ENCODE measurements at places on chromosomes 5 and 9.
A peak's percentile ranks its signal among the peaks of the same experiment; 100 is the strongest.

DNA sequence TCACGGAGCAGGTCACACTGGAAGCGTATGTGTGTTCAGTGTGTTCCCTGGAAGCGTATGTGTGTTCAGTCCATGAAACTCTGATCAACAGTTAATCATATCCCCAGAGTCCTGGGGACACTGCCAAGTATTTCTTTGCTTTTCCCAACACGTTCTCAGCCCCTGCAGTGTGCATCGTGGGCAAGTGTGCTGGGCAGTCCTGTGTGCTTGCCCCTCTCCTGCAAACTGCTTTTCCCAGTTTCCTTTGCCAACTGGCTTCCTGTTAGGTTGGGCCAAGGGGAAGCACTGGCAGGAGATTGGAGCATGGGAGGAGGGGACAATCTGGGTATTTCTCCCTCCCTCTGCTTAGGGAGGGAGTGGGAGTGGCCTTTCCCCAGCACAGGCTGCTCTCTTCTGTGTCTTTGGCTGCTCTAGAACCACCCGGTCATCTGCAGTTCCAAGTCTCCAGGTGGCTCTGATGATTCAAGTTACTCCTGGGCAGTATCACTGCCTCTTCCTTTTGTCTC is 36.8 kb upstream of the NEK6 start:
- no peak for DNase-seq

GRCh38 chr5:43889233-43889632 is 286.3 kb downstream of the NNT start:
- no peak for DNase-seq

GRCh38 chr5:107781451-107781850 is 110.7 kb upstream of the EFNA5 start:
- DNase-seq = no peak

GRCh38 chr5:32126691-32127090 is 47.4 kb downstream of the GOLPH3 start:
- DNase-seq = no peak

- no peak for DNase-seq
Measured at GRCh38 chr9:126614088-126614454, 343 bp downstream of the LMX1B start.

- no peak for DNase-seq
Measured at GRCh38 chr5:101611039-101611438, 685.0 kb downstream of the SLCO4C1 start.

GRCh38 chr5:143166661-143167420 is 236.6 kb downstream of the NR3C1 start:
- no peak for DNase-seq

- no peak for DNase-seq
Measured at GRCh38 chr5:1462358-1462757, 17.1 kb upstream of the SLC6A3 start.

DNA sequence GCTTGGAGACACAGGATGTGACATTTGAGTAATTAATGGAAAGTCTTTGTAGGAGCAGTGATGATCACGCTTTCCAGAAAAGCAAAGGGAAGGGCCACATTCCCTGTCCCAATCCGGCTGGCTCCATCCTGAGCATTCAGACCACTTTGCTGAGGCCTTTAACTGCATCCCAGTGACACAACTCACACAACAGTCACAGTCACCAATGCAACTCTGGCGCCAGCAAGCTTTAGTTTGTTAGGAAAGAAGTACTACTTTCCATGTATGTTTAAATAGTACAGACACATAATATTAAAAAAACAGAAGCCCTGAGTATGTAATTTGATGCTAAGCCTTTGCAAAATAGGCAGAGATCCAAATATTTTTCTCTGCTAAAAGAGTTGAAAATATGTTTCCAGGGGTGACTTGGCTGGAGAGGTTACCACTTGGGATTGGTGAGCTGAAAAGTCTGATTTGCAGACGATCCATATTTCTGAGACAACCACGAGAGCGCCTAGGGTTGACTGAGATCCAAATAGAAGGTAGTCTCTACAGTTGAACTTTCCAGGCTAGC is 31.7 kb upstream of the GAS1 start:
- DNase-seq = no peak

DNA sequence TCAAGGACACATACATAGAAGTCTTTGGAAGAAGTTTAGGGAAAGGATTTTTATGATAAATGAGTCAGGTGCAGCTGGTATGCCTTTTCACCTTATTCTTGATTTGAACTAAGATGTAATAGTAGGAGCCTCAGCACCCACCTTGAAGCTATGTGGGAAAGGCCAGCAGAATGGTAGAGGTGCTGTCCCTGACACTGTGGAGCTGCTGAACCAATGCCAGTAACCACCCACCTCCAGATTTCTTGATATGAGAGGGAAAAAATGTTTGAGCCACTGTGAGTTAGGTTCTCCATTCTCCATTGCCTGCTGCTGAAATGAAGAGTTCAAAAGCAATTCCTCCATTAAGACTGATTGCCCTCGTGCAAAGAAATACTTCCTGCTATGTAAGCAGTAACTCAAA is 12.2 kb upstream of the HMGCR start:
- no peak for DNase-seq

- DNase-seq = no peak
Measured at GRCh38 chr9:95088421-95089161, 228.9 kb downstream of the FANCC start.

DNA sequence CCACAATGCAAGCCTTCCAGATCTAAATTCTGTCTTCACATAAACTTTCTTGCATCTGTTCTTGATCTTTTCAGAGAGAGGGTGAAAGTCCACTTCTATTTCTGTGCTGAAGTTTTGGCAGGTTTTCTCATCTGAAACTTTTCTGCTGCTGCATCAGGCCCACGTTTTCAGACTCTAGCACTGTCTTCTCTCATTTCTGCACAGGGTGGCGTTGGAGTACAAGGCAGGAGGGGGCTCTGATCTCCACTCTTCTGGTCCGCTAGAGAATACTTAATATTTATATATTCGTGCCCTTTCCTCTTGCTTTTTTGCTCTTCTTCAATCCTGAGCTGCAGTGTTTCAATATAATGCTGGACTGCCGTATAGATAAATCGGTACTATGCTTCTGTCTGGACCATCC is 204.0 kb upstream of the PRDM9 start:
- no peak for DNase-seq

- peak; percentile 25 for DNase-seq
Measured at GRCh38 chr5:125228363-125229070, 482.1 kb upstream of the ZNF608 start.

DNA sequence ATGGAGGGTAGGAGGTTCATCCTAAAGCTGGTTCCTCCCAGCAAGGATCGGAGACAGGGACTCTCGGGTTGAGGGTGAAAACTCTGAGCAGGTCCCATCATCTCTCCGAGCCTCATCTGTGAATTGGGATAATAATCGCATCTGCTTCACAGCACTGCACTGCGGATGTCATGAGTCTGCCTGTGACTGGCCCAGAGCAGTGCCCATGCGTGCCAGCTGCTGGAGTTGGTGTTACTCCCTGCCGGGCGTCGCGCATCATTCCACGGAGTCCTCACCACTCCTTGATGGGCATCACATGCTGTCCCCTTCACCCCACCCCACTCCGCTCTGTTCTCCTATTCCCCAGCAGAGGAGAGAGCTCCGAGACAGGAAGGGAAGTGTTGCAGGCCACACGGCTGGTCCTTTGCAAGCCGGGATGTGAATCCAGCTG is 35.1 kb upstream of the ORM1 start:
- DNase-seq = no peak

- no peak for DNase-seq
Measured at GRCh38 chr5:88480245-88480644, 211.6 kb upstream of the TMEM161B start.

GRCh38 chr5:3155717-3156116 is 404.2 kb upstream of the IRX2 start:
- no peak for DNase-seq

GRCh38 chr9:130405657-130406257 is 39.0 kb upstream of the ASS1 start:
- DNase-seq = no peak

DNA sequence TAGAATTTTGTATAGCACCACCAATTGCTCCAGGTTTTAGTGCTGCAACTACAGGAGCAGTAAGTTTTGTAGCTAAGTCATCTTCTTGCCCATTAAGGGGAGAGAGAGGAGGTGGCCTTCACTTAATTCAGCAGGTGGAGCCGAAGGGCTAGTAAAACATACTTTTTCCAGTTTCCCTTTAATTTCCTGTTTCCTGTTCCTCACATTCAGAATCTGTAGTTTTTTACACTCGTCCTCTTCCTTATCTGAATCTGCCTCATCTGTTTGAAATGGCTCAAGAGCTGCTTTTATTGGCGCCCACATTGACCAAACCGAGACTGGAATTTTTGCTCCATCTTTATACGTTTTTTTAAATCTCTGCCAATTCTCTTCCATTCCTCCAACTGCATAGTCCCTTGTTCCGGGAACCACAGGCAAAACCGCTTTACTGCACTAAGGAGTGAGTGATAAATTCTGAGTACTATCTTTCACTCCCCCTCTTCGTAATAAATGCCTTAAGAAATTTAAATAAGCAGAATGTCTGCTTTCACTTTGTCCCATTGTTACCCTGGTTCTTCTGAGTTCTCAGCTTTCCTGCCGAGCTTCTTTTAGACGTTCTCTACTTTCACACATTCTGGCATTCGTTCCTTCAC is 133.9 kb downstream of the DROSHA start:
- DNase-seq = no peak

DNA sequence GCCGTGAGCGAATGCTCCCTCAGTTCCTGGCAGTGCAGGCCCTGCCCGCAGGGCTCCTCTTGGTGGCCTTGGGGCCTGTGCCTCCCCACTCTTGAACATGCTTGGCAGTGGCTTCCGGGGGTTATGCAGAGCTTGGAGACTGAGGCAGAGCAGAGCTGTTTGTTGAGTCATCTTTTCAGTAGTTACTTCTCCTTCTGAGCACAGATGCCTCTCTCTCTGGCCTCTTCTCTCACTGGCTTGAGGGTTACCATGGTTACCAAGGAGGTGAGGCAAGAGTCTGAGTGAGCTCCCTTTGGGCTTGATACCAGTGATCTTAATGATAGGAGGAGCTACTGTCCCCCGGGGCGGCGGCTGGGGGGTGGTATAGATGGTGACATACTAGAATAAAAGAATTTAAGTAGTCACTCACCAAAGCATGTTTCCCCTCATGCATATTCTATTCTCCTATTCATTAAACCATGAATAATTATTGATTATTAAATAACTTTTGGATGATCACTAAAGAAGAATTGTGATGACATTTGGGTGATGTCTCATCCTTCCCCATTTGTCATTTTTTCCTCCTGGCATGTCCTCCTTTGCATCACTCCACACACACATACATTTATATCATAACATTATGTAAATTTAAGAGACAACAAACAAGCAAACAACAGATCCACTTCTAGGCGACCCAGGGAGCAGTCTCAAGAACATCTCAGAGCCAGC is 111.1 kb downstream of the ARHGAP26 start:
- no peak for DNase-seq

GRCh38 chr5:66223637-66224036 is 79.5 kb downstream of the SREK1 start:
- no peak for DNase-seq

DNA sequence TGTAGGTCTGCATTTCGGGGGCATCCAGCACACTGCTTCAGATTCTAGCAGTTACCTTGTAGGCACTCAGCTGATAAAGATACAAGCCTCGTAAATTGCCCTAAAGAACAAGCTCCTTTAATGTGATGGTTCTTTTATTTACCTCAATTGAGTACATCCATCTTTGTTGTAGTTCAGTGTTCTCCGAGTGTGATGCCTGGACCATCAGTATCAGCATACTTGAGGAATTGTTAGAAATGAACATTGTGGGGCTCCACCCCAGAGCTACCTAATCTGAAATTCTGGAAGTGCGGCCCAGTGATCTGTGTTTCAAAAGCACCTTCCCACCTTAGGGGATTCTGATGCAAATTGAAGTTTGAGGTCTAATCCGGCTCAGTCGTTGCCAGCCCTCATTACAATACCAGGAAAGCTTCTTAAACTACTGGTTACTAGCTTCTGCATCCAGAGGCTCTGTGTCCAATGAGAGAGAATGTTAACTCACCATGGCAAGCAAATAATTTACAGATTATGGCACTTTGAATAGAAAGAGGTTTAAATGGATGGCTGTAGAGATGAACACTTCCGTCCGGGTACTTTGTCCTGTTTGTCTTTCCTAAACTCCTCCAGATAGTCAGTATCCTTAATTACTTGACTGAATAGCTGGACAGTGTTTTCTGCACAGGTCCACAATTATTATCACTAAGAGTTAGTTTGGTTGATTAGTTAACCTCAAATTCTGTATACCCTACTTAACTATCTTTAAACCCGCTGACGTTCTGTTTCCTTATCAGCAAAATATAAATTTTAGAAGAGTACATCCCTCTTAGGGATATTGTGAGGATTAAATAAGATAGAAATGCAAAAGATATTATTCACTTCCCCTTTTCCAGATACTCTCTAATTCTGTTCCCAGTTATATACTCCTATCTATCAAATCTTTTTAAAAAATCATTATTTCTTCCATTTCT is 47.9 kb downstream of the RAI14 start:
- DNase-seq = no peak

DNA sequence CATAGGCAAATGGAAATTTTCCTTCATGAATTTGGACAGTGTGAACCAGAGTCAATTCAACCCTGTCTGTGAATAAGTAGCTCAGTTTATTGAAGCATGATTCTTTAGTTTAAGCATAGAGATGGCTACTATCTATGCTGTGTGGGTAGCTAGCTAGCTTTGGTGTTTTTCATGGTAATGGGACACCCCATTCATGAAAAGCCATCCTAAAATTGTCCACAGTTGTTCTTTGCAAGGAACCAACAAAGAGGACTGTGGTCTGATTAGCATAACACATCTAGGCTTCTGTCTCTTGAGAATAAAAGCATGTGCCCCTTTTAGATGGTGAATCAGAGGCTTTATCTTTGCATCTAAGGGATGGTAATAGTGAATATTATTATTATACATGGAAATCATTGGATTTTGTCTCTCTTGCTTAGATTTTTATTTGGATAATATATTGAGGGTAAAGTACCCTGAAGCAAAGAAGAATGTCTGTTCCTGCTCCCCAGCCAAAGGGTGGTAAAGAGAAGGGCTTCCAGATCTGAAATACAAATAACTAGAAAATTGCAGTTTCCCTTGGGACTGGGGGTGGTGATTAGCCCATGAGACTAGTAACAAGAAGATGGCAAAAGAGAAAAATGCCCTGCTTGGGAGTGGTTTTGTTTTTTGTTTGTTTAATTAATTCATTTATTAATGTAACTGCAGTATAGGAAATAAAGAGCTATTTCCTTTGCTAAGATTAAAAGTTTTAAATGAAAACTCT is 624.2 kb upstream of the ZNF608 start:
- DNase-seq = peak; percentile 42

- peak; percentile 6 for DNase-seq
Measured at GRCh38 chr9:3088219-3088618, 244.3 kb upstream of the PUM3 start.

DNA sequence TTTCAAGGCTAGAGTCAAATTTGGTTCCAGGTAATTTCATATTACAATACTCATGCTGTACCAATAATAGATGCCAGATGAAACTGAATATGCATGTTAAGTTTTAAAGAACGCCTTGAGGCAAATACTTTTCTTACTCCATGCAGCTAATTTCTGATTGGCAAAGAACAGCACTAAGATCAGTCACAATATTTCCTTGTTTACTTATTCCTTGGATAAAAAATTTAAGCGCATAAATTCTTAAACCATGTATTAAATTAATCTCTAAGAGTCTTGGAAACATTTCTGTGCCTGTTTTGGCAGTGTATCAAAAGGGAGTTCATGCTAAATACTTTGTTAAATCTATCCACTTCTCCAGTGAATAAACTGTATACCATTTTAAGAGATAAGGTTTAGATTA is 173.5 kb downstream of the SLC12A2 start:
- DNase-seq = no peak

All from NCI-H1436 (cell line).